ENCODE measurements at places on chromosomes 4 and X.

GRCh38 chr4:27350161-27350560 is 489.5 kb downstream of the STIM2 start:
- DNase-seq: no peak

GRCh38 chrX:17036171-17036961 is 89.9 kb downstream of the REPS2 start:
- no peak for DNase-seq

- no peak for DNase-seq
These were observed 21.0 kb upstream of the ANXA5 start for GRCh38 chr4:121717680-121718237.

DNA sequence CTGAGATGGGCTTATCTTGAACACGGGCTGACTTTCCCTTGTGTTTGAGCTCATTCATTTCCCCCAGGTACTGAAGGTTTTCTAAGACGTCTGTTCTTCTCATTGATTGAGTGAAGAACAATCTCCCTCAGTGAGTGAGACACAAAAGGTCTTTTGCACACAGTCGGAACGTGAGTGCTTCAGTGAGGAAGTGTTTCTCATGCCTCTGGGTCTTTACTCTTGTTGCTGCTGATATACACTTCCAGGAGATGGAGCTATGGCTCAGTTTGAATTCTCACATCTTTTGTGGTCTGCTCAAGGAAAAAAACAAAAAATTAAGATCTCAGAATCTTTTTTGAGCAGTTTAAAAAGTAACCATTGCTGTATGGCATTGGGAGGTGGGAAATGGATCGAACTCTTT is 981.9 kb upstream of the TENM3 start:
- DNase-seq: peak; percentile 52

- no peak for DNase-seq
These were observed 118.3 kb upstream of the FRG1 start for GRCh38 chr4:189822326-189822725.

Measured in NCI-H1436 treated with DMSO at 0.1 percent for 48 hours (cell line).